ENCODE measurements at places on chromosomes 6 and 20. TPM values are rescaled to one million over a fixed set of nuclear protein-coding genes. Genes with fewer than 3 reads are reported as not detected.

DNA sequence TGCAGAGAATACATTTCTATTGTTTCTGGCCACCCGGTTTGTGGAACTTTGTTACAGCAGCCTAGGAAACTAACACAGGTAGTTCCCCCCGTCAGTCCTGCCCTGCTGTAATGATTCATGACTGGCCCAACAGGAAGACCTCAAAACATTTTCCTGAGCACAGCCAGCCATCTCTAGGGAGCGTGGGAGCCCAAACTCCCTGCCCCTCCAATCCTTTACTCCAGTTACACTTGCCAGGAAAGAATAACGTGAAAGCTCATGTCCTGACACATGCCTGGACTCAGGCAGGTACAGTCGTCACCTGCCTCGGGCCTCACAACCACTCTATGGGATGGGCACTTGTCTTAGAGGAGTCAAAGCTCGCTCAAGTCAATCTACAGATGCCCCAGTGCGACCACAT lies 8.4 kb downstream of the TXNDC5 start:
- H3K4me3 ChIP-seq: no peak overlapping the region
- H3K27me3 ChIP-seq: no peaks in the 10 kb centered on the region
- peaks cover 32% of the 10 kb centered on the region for H3K36me3 ChIP-seq
- no peak overlapping the region for H3K27ac ChIP-seq

DNA sequence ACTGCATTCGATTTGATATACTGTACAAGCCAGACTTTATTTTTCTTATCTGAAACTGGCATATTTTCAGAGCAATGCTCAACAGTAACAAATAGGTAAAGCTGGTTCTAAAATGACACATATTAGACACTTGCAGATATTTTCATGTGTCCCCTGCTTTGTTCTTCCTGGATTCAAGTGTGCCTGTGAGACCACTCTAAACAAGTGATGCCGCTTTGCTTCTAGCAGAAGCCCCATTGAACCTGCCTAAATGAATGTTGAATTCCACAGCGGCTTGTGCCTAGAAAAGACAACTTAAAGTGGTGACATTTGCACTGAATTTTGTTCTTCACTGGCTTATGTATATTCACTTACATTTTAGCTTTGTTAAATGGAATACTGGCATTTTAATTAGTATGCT lies 115.7 kb downstream of the AKAP7 start:
- peaks cover 23% of the 10 kb centered on the region for H3K4me1 ChIP-seq
- no peak for DNase-seq
- H3K27ac ChIP-seq: peak overlapping the region; percentile 17
- H3K36me3 ChIP-seq: no peaks in the 10 kb centered on the region
- no peaks in the 10 kb centered on the region for H3K27me3 ChIP-seq
- H3K4me3 ChIP-seq: no peak overlapping the region

GRCh38 chr6:163398815-163399214 lies 15.7 kb upstream of the QKI start:
- DNase-seq: no peak
- H3K27me3 ChIP-seq: peaks cover 26% of the 10 kb centered on the region
- H3K27ac ChIP-seq: no peak overlapping the region
- H3K4me3 ChIP-seq: no peak overlapping the region

The PNLDC1 gene
- 0.17 TPM for total RNA-seq

The TFAP2D gene
- not detected for total RNA-seq

The PRND gene
- total RNA-seq: not detected

GRCh38 chr20:57499676-57500075 lies 25.3 kb downstream of the CTCFL start:
- H3K36me3 ChIP-seq: no peaks in the 10 kb centered on the region
- H3K27me3 ChIP-seq: peaks cover 58% of the 10 kb centered on the region
- H3K27ac ChIP-seq: no peak overlapping the region
- no peak for DNase-seq
- no peak overlapping the region for H3K4me3 ChIP-seq
- peaks cover 14% of the 10 kb centered on the region for H3K4me1 ChIP-seq

GRCh38 chr6:119350202-119350951 lies 816 bp upstream of the MAN1A1 start:
- H3K27me3 ChIP-seq: no peaks in the 10 kb centered on the region
- DNase-seq: peak; percentile 62
- H3K4me3 ChIP-seq: peak overlapping the region; percentile 70

The TCF21 gene
- not detected for total RNA-seq

DNA sequence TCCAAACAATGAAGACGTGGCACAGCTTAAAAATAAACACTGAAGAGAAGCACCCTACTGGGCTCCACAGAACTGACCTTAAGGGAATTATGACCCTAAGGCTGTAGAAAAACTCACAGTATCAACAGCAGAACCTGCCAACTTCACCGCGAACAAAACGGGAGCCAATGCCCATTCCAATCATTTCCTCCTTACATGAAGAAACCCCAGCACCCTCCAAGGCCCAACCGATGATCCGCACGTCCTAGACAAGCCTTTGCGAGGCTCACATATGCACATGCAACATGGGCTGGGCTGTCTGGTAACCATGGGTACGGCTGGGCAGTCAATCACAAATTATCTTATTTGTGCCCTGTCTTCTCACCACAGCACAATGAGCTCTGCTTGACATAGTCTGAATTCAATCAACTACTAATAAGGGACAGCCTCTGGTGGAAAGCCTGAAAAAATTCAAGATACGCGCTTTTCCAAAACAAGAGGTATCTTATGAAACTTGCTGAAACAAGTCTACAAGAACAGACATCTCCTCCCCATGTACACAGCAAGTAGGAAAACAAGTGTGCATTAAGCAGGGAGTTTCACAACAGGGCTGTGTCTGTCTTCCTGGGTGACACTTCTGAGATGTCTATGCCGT lies 1.7 kb downstream of the DIDO1 start:
- H3K4me3 ChIP-seq: peak overlapping the region; percentile 82
- peaks cover 17% of the 10 kb centered on the region for H3K36me3 ChIP-seq
- H3K27me3 ChIP-seq: no peaks in the 10 kb centered on the region
- peak overlapping the region; percentile 85 for H3K27ac ChIP-seq
- H3K4me1 ChIP-seq: peaks cover 70% of the 10 kb centered on the region

The CLDN20 gene
- not detected for total RNA-seq

The RTF2 gene
- total RNA-seq: 106 TPM

The BPI gene
- not detected for total RNA-seq

The ADGRB3 gene
- total RNA-seq: not detected

GRCh38 chr6:26215585-26216358 lies 128.5 kb downstream of the HFE start:
- H3K27ac ChIP-seq: no peak overlapping the region
- H3K4me3 ChIP-seq: no peak overlapping the region
- H3K36me3 ChIP-seq: no peaks in the 10 kb centered on the region
- peaks cover 34% of the 10 kb centered on the region for H3K4me1 ChIP-seq
- peak; percentile 48 for DNase-seq
- H3K27me3 ChIP-seq: no peaks in the 10 kb centered on the region

All from activated CD4-positive, alpha-beta T cell treated with anti-CD3 and anti-CD28 coated beads, Interleukin-2, amount 10 ng/mL, durations not matched to agents 7 days and 5 days (primary cell).